ENCODE measurements at places on chromosomes 4 and X.

DNA sequence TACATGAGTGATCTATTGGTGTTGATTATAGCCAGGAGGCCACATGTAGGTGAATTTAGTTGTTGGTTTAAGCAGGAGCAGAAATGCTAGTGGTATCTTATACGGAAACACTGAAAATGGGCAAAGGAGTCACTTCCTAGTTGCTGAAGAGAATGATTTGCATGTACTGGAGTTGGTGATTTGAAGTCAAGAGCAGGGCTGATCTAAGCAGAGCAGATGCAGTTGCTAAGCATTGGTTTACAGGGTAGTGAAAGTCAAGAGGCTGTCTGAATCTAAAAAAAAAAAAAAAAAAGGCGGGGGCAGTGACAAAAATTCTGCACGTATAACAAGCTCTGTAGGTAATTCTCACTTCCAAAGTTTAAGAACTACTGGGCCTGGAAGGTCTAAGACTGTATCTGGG is 90.4 kb upstream of the HPRT1 start:
- DNase-seq = no peak

- DNase-seq = no peak
These were observed 209.4 kb upstream of the UGT8 start for GRCh38 chr4:114389070-114389685.

- DNase-seq = no peak
These were observed 8.7 kb upstream of the TIMP1 start for GRCh38 chrX:47573341-47574075.

GRCh38 chr4:109263721-109264120 is 38.7 kb downstream of the COL25A1 start:
- DNase-seq = no peak

DNA sequence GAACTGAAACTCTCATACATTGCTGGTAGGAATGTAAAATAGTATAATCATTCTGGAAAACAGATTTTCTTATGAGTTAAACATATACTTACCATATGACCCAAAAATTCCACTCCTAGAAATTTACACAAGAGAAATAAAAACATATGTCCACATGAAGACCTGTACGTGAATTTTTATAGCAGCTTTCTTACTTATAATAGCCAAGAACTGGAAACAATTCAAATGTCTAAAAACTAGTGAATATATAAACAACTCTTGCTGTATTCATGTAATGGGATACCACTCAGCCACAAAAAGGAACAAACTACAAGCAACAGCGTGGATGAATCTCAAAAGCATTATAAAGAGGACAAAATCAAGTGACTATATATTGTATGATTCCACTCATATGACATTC is 27.5 kb downstream of the TMEM156 start:
- no peak for DNase-seq

DNA sequence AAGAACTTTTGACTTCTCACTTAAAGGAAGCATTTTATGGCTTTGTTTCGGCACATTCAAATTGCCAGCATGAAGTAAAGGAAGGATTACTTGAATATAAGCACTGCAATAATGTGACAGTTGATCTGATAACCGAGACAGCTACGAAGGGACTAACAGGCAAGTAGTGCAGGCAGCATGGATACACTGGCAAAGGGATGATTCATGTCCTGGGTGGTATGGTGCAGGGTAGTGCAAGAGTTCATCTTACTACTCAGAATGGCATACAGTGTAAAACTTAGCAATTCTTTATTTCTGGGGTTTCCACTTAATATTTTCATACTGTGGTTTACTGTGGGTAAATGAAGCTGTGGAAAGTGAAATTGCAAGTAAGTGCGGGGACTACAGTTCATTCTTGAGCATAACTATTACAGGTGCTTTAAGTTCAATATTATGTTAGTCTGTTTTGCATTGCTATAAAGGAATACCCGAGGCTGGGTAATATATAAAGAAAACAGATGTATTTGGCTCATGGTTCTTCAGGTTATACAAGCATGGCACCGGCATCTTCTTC is 611.8 kb downstream of the SPOCK3 start:
- no peak for DNase-seq

- DNase-seq = no peak
These were observed 77.9 kb downstream of the CEP135 start for GRCh38 chr4:56026596-56026995.

- peak; percentile 89 for DNase-seq
These were observed 14.1 kb upstream of the MGST2 start for GRCh38 chr4:139651282-139652194.

DNA sequence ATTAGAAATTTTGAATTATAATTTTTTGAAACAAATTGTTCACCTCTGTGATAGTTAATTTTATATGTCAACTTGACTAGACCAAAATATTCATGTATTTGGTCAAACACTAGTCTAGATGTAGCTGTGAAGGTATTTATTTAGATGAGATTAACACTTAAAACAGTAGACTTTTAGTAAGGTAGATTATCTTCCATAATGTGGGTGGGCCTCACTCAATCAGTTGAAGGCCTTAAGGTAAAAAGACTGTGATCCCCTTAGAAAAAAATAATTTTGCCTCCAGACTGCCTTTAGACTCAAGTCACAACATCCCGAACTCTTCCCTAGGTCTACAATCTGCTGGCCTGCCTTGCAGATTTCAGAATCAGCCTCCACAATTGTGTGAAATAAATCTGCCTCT is 177.3 kb upstream of the PABPC5 start:
- no peak for DNase-seq

All from spleen (tissue), 13 donors.